ENCODE measurements at places on chromosomes 3 and 15.

DNA sequence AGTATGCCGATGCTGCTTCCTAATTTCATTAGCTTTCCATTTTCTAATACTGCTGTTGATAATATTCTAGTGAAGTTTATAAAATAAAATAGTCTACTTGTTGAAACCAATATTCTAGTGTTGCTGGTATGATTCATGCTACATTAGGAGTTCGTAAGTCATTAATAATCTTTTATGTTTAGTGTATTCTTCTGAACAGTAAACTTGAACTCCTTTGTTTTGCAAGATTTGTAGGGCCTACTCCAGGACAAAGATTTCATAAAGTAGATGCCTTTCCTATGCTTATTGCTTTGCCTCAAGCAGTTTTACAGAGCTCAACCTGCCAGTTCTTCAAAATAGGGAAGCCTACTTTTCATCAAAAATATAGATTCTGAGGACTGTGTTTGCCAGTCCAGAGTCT, 111.5 kb downstream of the RSRC1 start:
- no peak for DNase-seq

DNA sequence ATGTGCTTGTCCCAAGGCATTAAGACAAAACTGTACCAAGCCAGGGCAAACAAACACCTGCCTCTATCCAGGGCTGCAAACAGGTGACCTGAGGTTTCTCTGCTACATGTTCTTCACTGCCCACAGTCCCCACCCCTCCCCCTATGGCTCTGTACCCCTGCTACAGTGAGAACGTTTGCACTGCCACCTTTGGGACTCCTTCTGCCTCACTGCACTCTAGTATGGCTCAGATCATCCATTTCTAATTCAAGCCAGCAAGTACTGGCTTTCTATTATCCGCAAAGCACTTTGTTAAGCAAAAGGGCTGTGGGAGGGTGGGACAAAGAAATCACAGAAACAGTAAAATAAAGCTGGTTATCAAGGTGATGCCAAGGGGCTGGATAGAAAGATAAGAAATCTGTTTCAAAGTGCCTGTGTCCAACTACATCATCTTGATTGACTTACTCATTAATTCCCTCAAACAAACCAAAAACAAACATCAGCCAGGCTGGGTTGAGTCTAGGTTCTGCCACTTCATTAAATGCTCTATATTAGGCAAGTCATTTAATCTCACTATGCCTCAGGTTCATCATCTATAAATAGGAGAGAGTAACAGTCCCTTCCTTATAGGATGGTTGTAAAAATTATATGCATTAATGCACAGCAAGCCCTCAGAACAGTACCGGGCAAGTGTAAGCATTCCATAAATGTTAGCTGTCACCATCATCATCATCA, 95.3 kb downstream of the PDZRN3 start:
- DNase-seq, result no peak

GRCh38 chr3:53845881-53846133, 412 bp downstream of the CHDH start:
- no peak for DNase-seq

- DNase-seq, result no peak
Observed at GRCh38 chr3:11037241-11037873, 44.8 kb downstream of the SLC6A1 start.

DNA sequence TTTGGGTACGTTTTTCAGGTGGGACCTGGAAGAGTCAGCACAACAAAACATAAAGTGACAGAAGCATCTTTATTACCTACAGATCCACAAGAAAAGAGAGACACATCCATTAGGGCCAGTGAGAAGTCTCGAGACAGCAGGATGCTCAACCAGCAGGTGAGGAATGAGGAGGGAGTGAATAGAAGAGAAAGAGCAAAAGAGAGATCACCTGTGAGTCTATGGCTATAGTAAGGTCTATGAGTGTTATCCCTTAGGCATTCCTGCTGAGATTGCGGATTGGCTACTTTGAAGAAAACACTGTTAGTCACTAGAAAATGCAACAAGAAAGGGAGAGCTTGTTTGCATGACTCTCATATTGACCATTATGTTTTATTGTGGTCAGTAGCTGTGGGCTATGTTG, 1556.2 kb upstream of the GBE1 start:
- DNase-seq, result no peak

DNA sequence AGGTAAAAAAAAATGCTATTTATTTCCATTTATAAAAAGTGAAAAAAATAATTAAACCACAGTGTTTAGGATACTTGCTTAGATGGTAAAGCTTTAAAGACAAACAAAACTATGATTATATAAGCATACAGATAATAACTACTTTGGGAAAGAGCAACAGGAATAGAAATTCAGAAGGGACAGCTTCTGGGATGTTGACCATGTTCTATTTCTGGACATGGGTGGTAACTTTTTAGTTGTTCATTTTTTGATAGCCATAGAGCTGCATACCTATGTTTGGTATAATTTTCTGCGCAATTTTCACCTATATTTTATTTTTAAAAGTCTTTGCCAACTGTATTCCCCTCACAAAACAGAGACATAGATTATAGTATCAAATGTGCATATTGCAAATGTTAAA, 572.0 kb upstream of the NR2F2 start:
- no peak for DNase-seq

DNA sequence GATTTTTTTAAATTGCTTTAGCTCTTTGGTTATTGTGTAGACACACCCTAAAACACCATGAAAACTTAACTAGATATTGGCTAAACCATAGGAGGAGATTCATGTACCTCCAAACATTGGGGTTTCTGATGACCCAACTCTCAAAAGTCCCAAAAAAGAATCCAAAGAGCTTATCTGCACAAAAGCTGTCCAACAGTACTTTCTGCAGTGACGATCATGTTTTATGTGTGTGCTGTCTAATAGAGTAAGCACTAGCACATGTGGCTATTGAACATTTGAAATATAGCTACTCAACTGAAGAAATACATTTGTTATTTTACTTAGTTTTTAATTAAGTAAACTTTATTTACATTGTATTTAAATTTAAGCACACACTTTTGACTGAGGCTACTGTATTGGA, 818.2 kb upstream of the LMCD1 start:
- DNase-seq, result no peak

GRCh38 chr3:115980709-115981108, 357.4 kb downstream of the GAP43 start:
- no peak for DNase-seq

DNA sequence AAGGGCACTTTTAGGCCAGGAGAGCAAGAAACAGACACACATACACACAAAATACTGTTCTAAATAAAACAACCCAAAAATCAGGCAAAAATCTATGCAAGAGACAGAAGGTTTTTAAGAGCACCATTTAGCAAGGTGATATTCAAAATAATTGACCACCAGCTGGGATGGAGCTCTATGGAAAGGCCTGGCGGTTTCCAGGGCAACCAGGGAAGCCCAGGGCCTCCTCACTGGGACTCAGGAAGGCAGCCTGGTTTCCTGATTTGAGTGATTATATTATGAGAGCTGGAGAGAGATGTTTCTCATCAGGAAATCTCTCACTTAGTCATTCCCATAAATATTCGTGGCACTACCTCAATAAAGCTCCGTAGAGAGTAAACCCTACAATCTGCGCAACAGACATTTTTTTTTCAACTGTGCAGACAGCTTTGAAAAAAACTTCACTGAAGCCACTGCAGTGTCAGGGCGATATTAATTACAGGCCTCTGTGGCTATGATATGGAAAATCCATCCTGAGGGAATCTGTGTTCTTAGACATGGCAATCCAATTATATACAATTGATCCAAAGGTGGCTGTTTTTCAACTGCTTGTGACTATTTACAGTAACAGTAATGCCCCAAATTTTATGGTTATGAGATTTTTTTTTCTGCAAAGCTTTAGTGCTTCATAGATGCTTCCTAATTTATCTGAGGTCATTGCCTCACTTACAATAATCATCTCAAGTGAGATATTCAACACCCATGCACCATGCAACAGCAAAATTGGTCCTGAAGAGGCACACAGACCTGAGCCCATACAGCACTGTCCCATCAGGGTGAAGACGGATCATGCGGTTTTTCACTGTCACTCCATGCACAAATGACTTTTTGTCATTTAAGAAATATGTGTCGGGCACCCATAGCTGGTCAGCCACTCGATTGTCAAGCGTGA, 152.1 kb downstream of the GABRB3 start:
- DNase-seq, result no peak

DNA sequence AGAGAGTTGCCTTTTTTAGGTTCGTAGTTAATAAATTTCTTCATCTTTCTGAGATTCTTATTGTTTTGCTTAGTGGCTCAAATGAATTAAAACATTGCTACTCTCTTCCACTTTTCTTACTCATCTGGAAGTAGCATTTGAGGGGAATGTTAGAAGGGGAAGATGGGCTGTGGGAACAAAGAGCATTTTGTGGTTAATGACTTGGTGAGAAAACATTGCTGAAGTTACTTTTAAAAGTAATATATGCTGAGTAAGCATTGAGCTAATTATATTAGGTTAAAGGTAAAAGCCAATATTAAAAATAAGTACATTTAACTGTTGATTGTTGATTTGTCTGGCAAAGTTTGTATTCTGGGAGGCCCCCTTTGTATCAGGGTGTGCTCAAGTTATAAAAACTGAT, 5.7 kb downstream of the MORF4L1 start:
- DNase-seq, result no peak

DNA sequence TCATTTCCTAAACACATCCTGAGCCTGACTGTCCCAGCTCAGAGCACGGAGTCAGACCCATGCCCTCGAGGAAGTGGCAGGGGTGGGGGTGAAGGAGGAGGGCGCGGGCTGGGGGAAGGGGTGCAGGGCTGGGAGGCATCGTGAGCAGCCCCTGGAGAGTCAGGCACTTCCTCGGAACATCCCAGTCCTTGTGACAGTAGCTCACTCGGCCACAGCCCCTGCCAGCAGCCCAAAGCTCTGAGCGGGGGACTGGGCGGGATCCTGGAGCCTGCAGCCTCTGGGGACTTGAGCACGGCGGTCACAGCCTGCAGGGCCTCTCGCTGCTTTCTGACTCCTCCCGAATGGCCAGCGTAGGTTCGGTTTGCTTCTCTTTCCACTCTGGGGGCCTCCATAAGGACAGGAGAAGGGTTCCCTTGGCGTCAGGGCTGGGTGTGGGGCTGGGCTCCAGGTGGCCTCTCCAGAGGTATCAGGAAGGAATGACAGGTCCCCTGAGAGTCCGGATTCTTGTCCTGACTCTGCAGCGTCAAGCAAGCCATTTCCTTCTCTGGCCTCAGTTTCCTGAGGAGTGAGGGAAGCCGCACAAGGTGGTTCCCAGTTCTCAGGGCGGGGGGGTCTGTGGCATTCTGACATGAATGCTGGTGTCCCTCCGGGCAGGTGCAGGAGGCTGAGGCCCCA, 20.9 kb downstream of the PSTPIP1 start:
- no peak for DNase-seq

DNA sequence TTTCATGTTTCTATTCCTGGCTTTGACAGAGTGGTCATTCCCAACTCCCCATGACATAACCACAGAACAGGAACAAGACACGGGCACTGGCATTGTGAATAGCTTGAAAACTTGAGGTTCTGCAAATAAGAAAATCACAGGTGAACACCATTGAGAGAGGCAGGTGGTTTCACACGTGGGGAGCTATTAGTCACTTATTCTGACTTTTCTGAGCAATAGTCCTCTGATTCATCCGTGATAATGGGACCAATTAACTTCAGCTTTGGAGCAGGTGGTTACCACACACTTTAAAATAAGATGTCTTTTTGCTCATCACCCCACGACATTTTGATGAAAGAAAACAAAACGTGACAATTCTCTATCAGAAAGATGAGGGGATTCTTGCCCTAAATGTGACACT, 224.7 kb downstream of the KLF13 start:
- peak; percentile 0 for DNase-seq

DNA sequence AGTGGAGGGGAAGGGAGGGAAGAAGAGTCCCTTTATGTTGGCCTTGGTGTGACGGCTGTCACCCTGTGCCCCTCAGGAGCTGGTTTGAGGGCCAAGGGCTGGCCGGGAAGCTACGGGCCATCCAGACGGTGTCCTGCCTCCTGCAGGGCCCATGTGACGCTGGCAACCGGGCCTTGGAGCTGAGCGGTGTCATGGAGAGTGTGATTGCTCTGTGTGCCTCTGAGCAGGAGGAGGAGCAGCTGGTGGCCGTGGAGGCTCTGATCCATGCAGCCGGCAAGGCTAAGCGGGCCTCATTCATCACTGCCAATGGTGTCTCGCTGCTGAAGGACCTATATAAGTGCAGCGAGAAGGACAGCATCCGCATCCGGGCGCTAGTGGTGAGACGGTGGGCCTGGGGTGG, 8.1 kb upstream of the RCCD1 start:
- no peak for DNase-seq

GRCh38 chr3:9226326-9226725, 23.1 kb downstream of the SRGAP3 start:
- DNase-seq, result no peak

GRCh38 chr15:67945951-67946700, 106.3 kb upstream of the RNU6-1 start:
- no peak for DNase-seq

Measured in DMS79 treated with DMSO at 0.1 percent for 48 hours (cell line).